HuH-7.5 (cell line): ENCODE measurements at places on chromosomes 11 and 22.

DNA sequence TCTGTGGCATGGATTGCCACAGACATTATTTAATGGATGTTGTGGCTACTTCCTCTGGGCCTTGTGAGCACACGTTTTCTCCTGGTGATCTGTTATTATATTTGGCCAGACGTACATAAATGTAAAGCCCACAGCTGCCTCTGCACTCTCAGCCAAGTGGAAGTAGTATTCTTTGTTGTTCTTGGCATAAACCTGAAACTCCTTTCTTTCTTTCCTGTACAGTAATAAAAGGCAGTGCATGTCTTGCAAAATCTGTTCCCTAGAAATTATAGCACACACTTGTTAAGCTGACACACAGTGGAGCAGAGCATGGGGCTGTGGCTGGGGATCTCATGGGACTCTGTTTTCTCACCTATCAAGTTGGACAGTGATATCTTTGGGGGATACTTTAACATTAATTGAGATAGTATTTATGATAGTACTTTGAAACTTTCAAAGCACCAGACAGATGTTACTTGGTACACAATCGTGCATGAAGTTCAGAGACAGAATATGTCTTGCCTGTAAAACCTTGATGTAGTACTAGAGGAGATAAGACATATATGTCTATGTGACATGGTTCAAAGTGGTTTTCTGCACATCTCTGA is 20.9 kb downstream of the PANX1 start:
- no peak for DNase-seq

- DNase-seq, result no peak
These were observed 463.3 kb downstream of the SOX6 start for GRCh38 chr11:15893080-15893492.

DNA sequence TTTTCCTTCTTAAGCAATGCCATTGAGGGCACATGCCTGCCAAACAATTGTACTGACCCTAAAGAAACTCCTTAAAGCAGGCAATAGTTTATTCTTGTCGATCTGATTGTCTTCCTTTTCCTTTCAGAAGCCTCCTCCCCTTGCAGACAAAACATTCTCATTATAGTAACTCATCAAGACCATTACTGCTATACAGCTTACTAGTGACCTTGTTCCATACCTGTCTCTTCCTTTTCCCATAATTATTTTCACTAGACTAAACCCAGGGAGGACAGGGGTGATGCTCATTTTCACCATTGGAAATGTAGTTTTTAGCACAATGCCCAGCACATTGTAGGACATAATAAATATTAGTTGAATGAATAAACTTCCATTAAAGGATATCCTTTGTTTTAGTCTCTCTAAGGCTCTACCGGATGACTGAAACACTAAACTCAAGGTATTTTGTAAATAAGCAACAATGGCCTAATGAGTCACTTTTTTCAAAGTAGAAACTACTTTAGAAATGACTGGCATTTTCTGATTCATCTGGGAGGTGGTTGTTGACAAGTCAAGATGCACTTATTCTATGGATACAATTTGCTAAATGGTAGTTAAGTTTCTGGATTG is 9.3 kb upstream of the MSANTD4 start:
- DNase-seq, result no peak

DNA sequence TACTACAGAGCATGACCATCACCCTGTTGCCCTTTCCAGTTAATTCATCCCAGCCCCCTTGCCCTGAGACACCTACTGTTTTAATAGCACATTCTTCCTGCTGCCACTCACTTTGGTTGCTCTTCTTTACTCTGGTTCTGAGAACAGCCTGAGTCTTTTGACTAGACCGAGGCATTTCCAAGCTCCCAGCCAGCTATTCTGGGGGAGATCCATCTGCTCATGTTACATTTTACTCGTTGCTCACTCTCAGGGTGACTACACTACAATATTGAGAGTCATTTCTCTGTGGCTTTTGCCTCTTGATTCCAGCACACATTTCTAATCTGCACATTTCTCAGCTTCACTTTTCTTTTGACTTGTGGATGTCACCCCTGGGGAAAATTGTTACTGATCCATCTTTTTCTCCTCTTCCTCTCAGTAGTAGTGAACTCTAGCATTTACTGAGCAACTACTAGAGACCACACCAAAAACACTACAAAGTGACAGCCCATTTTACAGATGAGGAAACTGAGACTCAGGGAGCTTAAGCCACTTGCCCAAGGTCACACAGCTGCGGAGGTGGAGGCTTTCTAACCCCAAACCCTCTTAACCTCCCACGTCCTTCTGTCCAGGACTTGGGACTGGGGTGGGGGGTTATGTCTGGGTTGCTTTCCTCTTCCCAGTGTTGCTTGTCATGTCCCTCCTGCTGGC is 117.8 kb downstream of the C11orf91 start:
- DNase-seq, result no peak

GRCh38 chr11:44561275-44561805 is 4.1 kb upstream of the CD82 start:
- DNase-seq, result no peak

- no peak for DNase-seq
These were observed 8.3 kb upstream of the HTR3B start for GRCh38 chr11:113896156-113896879.

DNA sequence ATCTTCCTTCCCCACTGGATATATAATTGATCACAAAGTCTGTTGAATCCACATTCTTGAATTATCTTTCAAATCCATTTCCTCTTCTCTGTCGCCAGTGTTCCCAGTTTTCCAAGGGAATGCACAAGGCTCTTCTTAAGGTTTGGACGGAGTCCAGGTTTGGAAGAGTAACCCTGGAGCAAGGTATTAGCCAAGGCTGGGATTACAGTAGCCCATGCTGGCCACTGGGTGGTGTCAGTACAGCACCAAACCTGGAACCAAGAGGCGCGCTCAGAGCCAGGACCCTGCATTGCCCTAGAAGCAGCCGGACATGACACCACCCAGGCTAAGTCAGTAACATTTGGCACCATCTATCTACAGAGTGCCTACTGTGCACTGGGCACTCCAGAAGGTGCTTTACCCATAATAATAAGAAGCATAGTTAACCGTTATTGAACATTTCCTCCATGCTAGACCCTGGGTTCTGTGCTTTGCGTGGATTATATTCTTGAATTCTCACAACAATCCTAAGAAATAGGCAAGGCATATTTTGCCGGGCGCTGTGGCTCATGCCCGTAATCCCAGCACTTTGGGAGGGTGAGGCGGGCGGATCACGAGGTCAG is 48.0 kb upstream of the CLPB start:
- peak; percentile 58 for DNase-seq

DNA sequence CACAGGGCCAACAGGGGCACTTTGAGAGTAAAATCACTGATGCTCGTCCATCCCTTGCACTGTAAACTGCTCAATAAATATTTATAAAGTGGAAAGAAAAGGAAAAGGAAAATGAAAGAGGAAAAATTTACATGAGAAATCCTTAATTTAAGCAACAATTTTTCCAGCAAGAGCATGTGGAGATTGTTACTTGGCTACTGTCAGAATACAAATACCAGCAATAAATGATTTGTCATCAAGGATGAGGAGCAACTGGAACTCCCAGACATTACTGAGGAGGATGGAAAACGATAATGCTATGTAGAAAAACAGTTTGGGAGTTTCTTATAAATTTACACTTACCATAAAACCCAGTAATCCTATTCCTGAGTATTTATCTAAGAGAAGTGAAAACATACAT is 123.0 kb downstream of the SGSM3 start:
- DNase-seq, result no peak

GRCh38 chr11:7523416-7524210 is 9.8 kb downstream of the PPFIBP2 start:
- no peak for DNase-seq

DNA sequence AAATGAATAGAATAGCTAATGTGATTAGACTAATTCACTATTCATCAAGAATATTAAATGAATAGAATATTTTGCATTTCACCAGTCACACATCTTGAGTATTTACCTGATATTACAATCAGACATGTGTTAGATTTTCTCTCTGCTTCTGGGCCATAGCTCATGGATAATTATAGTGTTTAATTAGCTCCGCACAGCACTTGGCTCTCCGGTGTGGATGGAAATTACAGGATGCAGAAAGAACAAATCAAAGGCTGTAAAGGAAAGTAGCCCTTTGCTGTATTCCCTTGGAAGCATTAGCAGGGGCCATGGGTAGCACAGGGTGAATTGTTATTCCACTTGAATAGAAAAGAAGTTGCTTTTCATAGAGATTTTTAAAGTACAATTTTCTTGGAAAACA is 320.3 kb upstream of the SORL1-AS1 start:
- DNase-seq, result no peak
